CD4-positive, alpha-beta T cell treated with Interleukin-4 for 1 hour (primary cell): ENCODE measurements at places on chromosomes 2 and 18.

DNA sequence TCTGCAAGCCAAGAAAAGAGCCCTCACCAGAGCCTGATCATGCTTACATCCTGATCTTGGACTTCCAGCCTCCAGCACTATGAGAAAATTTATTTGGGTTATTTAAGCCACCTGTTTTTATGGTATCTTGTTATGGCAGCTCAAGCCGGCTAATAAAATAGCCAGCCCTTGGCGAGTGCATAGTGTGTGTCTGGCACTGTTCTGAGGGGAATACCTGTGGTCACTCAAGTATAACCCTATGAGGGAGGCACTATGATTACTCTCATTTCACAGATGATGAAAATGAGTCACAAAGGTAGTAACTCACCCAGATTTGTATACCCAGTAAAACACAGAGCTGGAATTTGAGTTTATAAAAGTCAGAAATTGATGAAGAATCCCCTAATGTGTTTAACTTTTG, 556.9 kb upstream of the SETBP1 start:
- no peak for DNase-seq

- DNase-seq, result no peak
Observed at GRCh38 chr2:105186967-105187498, 54.5 kb upstream of the GPR45 start.

- no peak for DNase-seq
Observed at GRCh38 chr2:30693821-30694281, 113.4 kb downstream of the CAPN13 start.

GRCh38 chr2:38438883-38439612, 62.0 kb upstream of the ATL2 start:
- DNase-seq, result no peak

GRCh38 chr2:14619441-14619840, 13.1 kb upstream of the LRATD1 start:
- DNase-seq, result no peak
